ENCODE measurements at places on chromosomes 4 and X. TPM values are rescaled to one million over a fixed set of nuclear protein-coding genes. Genes with fewer than 3 reads are reported as not detected.

DNA sequence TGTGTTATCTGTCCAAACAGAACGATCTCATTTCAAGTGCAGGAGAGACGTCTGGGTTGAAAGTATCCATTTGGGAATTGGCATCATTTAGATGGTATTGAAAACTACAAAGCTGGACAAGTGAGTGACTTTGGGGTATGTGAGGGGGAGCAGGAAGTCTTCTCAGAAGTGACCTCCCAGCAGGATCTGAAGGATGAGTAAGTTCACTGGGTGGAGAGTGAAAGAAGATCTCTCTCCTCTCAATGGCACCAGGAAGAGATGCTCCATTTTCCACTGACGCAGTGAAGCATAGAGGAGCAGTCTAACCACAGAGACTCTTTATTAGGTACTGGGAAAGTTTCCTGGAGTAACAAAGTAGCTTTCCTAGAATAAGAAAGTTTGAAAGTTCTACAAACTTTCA lies 161.0 kb downstream of the CPE start:
- no peak for DNase-seq

DNA sequence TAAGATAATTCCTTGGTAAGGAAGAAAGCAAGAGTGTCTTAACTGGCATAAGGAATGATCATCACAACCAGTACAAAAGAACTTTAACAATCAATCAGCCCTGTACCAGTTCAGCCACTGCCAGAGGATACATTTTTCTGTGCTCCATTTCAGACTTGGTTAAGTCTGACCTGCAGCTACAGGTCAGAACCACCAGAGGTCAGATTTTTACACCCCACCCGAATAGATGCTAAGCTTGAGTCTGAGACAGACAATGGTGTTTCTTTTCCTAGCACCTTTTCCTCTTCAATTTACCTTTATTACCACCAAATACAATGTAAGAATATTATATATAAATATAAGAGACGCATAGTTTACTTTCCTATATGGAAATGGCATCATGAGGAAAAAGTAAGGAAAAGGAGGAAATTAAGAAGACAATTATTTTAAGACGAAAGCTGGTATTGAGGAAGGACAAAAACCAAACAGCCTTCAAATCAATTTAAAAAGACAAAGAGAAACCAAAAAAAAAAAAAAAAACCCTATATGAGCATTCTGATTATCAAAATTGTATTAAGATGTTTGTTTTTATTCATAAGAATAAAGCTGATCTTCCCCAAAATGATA lies 215.3 kb upstream of the TTC29 start:
- no peak for DNase-seq

GRCh38 chr4:106495476-106495875 lies 126.9 kb upstream of the GIMD1 start:
- DNase-seq: no peak

Gene SULT1B1
- total RNA-seq: not detected

DNA sequence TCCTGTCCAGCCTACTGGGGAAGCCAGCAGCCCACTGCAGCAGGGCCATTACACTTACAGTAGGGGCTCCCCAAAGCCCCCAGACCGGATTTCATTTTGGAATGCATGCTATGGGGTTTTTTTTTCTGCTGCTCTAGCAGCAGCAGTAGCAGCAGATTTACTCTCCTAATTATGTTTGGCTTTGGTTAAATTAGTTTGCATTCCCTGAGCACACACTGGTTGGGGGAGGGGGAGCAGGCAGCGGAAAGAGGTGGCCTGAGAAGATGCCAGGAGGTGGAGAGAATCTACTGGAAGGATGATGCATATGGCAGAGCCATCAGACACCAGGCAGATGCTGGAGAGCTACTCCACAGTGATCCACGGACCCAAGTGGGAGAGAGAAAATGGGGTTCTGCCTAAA lies 109.6 kb downstream of the LDB2 start:
- no peak for DNase-seq

DNA sequence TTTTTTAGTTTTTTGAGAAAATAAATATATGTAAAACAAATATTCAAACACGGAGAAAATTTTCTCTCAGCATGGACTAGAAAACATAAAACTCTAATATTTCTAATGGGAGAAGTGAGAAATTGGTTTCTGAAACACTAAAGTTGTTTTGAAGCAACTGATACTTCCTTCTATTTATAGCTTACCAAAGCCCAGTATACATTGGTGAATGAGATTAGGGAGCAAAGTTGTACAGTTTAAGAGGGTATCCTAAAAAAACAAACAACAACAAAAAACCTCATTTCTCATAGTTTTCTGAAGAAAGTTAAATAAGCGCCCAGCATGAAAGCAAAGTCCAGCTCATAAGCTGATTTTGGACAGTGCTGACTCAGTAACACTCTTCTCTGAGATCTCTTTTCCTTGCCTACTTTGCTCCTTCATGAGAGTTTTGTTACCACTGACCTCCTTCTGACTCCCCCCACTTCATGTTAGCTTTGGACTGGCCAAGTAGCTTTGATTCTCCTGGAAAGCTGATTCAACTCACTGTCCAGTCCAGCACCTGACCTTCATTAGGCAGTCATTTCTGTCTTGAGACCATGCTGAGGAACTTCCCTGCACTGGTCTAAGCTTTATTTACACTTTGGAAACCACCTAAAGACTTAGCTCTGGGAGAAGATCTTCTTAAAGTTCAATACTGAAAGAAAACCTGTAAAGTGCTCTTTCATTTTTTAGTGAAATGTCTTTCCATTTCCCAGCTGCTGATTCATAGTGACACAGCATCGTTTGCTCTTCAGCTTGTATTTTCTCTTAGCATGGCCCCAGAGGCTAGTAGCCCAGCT lies 21.8 kb upstream of the P2RY10 start:
- DNase-seq: peak; percentile 87

Gene RAB33A
- 24.4 TPM for total RNA-seq

Gene GPR173
- 0.10 TPM for total RNA-seq

GRCh38 chr4:188305690-188306089 lies 166.4 kb downstream of the TRIML1 start:
- DNase-seq: no peak

- no peak for DNase-seq
Observed at GRCh38 chrX:39642071-39642470, 455.7 kb downstream of the BCOR start.

GRCh38 chr4:164571593-164572390 lies 182.1 kb upstream of the SMIM31 start:
- DNase-seq: no peak

Gene AWAT2
- total RNA-seq: not detected

DNA sequence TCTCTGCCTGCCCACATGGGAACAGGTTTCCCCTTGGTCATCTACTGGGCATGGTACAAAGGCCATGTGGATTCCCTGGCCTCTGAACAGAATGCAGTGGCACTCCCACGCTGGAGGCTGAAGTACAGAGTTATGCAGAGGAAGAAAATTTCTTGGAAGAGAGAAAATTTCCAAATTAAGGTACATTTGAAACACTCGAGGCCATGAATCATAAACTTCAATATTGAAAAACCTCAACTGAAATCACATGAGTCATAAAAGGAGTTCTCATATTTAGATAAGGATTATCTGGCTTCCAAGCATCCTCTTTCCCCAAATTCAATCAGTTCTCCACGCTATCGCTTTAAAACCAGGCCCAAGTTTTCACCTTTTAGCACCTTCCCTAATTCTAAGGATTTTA lies 28.1 kb upstream of the TXK start:
- no peak for DNase-seq

DNA sequence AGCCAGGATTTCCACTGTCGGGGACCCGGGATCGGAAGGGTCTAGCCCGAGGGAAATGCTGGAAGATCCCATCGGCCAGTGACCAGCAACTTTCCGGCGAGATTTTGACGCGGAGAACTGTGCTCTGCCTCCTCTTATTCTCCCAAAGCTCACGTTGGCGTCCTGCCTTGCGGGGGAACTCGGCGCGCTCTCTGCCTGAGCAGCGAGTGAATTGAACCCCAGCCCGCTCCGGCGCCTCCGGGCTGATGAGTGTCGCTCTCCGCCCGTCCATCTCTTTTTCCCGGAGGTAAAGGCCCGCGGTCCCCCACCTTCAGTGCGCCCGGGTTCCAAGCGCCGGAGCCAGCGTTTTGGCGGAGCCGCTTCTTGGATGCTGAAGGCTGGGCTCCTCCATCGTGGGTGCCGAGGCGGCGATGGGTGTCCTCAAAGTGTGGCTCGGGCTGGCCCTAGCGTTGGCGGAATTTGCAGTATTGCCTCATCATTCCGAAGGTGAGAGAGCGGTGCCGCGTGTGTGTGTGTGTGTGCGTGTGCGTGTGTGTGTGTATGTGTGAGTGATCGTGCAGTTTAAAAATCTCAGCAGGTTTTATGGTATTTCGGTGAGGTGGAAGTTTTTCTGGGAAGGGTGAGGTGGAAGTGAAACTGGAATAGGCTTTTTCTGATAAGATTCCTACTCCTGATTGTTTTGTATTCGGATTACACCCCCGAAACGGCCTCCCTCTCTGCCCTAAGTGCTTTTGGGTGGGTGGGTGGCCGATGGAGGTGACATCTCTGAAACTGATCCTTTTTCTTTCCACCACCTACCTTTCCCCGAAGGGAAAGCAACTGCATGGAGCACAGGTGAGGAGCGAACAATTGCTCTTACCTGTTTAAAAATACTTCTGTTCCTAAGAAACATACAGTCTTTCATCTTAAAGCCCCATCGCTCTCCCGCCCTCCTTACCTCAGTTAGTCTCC lies 752 bp downstream of the FRAS1 start:
- no peak for DNase-seq

Gene RTL5
- total RNA-seq: 0.05 TPM

DNA sequence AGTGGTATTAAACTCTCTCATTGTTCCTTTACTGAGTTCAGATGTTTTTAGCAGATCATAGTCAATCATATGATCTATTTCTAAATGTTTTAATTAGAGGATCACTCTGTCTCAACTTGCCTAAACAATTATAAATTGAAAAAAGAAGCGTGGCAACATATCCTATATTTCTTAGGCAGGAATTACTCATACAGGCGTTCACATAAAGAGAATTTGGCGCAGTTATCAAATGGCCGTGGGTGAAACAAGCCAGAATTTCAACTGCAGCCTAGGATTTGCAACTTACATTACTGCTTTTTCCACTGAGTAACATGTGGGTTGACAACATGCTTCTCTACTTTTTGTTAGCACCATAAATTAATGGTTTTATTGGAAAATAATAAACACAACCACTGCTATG lies 141.3 kb downstream of the CPE start:
- no peak for DNase-seq

- no peak for DNase-seq
Observed at GRCh38 chrX:150574559-150575418, 6.4 kb downstream of the MTM1 start.

DNA sequence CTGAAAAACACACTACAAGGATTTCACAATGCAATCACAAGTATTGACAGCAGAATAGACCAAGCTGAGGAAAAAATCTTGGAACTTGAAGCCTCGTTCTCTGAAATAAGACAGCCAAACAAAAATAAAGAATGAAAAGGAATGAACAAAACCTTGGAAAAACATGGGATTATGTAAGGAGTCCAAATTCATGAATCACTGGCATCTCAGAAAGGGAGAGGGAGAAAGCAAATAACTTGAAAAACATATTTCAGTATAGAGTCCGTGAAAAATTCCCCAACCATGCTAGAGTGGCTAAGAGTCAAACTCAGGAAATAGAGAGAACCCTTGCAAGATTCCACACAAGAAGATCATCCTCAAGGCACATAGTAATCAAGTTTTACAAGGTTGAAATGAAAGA lies 178.5 kb upstream of the CTSO start:
- DNase-seq: no peak

- no peak for DNase-seq
Observed at GRCh38 chr4:75698963-75699228, 25.5 kb upstream of the USO1 start.

DNA sequence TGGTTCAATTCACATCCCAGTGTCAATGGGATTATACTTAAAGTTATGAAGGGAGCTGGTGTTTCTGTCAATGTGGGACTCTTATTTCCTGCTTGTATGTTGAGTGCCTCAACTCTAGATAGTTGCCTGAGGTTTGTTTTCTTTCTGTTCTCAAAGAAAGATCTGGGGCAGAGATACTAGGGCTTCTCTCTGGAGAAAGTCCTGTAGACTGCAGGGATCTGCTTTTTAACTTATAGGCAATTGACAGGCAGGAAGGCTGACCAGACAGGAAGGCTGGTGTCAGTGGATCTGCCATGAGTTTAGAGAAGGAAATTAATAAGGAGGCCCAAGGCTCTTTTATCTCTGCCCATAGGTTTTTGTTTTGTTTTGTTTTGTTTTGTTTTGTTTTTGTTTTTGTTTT lies 64.0 kb upstream of the PRKX start:
- DNase-seq: no peak

GRCh38 chrX:16638533-16638932 lies 11.4 kb upstream of the S100G start:
- DNase-seq: no peak

DNA sequence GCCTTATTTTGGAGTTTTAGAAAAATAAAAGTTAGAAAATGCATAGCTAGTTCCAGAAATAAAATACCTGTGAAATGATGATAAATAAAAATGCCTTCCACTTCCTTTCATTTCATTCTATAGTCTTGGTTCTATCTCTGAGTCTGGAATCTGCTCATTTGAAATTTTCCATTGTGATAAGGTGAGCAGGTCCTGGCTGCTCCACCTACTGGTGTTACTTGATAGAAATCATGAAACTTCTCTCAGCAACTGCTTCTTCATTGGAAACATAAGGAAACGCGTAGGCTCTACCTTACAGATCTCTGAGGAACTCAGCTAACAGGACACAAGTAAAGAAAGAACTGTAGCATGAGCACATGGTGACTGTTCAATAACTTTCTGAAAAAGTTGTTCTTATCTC lies 141.8 kb downstream of the DCHS2 start:
- no peak for DNase-seq

DNA sequence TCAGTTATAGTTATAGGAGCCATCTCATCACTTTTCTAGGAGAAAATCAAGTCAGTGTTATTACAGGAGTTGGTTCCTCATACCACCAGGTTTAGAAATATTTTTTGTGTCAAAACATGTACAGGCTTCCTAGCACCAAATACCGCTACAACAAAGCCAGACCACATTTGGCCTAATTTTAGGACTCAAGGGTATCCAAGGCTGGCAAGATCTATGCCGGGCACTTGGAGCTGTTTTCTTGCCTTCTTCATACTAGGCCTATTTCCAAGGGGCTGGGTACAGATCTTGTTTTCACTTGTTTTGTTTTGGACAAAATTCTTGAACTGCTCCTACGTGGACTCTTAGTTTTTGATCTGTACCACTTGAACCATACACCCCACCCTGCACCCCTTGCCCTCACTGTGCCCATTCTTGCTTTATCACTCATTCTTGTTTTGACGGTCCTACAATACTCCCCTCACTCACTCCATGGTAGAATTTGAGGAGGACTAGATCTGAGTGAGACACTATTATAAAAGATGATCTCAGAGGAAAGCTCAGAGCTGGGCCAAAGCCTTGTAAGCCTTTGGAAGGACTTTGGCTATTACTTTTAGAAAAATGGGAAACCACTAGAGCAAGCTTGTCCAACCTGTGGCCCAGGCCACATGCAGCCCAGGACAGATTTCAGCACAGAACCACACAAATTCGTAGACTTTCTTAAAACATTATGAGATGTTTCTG lies 17.7 kb upstream of the TMEM144 start:
- no peak for DNase-seq

DNA sequence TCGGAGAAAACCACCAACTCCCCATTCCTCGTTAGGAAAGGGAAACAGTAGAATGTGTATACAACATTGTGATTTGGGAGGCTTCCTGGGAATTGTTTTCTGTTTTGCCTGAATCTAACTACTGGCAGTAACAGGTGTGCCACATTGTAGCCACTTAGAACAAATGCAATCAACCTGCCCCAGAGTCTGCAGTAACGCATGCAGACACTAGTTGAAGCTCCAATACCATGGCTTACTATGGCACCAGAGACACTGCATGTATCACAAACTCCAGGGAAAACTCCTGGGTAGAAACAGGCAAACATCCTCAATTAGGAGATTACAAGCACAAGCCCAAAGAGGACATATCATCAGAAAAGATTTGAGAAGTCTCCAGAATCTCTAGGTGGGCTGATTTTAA lies 154.2 kb upstream of the NEIL3 start:
- DNase-seq: no peak
